ENCODE measurements at places on chromosomes 2 and 18.

DNA sequence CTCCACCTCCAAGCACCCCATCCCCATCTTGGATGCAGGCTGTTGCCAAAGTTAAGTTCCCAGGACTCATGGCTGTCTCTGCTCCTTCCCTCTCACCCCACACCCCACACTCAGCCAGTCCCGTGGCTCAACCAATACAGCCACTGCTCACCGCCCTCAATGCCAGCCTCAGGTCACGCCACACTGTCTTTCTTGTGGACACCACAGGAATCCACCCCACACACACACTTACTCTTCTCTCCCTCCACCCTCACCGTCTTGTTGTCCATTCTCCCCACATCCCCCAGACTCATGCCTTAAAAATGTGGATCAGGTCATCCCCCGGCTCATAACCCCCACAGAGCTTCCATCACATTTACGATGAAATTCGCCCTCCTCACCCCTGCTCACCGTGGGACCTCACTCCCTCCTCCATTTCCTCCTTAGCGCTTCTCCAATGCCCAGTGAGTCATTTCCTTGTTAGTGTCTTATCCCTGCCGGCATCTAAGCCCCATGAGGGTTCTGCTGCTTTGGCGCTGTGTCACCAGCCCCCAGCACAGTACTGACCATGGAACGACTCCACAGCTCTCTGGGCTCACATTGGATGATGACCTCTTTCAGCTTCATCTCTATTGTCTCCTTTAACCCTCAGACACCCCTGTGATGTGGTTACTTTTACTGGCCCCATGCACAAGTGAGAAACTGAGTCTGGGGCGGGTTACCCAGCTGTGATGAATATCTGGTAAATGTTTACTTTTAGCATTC is 13.8 kb downstream of the MLPH start:
- peaks cover 56% of the 10 kb centered on the region for H3K36me3 ChIP-seq
- H3K4me1 ChIP-seq: peaks cover 43% of the 10 kb centered on the region
- peak overlapping the region; percentile 97 for H3K27ac ChIP-seq
- H3K27me3 ChIP-seq: no peaks in the 10 kb centered on the region
- peak overlapping the region; percentile 4 for H3K4me3 ChIP-seq

GRCh38 chr2:85868822-85869221 is 20.0 kb downstream of the ST3GAL5 start:
- no peaks in the 10 kb centered on the region for H3K36me3 ChIP-seq
- DNase-seq: no peak
- no peaks in the 10 kb centered on the region for H3K4me1 ChIP-seq
- no peak overlapping the region for H3K27ac ChIP-seq

DNA sequence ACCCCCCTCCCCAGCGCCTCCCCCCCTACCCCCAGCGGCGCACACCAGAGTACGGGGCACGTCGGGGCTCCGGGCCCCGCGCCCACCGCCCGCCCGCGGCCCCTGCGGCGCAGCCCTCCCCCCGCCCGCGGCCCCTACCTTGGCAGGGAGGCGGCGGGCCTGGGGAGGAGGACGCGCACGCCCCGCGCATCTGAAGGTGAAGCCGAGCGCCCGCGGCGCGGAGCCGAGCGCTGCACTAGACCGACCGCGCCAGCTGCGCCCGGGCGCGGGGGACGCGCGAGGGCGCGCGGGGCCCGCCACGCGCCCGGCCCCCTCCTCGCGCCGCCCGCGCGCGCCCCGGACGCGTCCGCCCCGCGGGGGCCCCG is at the start of gene ZNF516:
ZNF516 (minus strand) TSS at position 237 of the 365 bp plus-strand sequence. CDS start 52,188 bp downstream, outside the sequence.
- no peaks in the 10 kb centered on the region for H3K36me3 ChIP-seq
- no peaks in the 10 kb centered on the region for H3K27me3 ChIP-seq
- DNase-seq: peak; percentile 89

DNA sequence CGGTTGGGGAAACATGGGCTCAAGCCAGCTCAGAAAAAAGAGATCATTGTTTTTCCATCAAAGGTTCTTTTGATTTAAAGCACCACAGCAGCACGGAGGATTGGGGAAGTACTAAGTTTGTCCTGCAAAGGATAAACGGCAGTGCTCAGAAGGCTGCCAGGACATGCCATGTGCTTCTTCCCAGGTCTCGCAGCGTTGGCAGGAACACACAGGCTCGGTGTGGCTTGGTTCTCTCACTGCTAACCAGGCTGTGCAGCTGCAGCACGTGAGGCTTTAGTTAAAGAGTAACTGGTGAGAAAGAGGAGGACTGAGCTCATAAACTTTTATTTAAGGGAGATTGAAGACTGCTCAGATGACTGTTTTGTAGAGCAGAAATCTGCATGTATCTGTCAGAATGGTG is 264.3 kb downstream of the TSN start:
- H3K27ac ChIP-seq: no peak overlapping the region
- H3K36me3 ChIP-seq: no peaks in the 10 kb centered on the region
- H3K4me1 ChIP-seq: no peaks in the 10 kb centered on the region
- H3K27me3 ChIP-seq: no peaks in the 10 kb centered on the region
- no peak overlapping the region for H3K4me3 ChIP-seq
- no peak for DNase-seq

Data from osteoblast (primary cell).